Activated CD4-positive, alpha-beta T cell treated with anti-CD3 and anti-CD28 coated beads for 36 hours (primary cell): ENCODE measurements at places on chromosomes 16 and 17. TPM values are rescaled to one million over a fixed set of nuclear protein-coding genes. Genes with fewer than 3 reads are reported as not detected.

LRRC37A2 gene
- 3.5 TPM for total RNA-seq

AANAT gene
- total RNA-seq: 0.16 TPM

GRCh38 chr16:13139661-13140241, 238.4 kb downstream of the SHISA9 start:
- H3K4me3 ChIP-seq: no peak overlapping the region
- H3K27me3 ChIP-seq: peaks cover 2% of the 10 kb centered on the region
- no peak overlapping the region for H3K27ac ChIP-seq
- no peaks in the 10 kb centered on the region for H3K36me3 ChIP-seq

PLA2G10 gene
- total RNA-seq: not detected

TCAP gene
- total RNA-seq: 0.82 TPM
